Skeletal muscle tissue (tissue), 5 donors: ENCODE measurements at places on chromosomes 2 and 18. TPM values are rescaled to one million over a fixed set of nuclear protein-coding genes. Genes with fewer than 3 reads are reported as not detected.

Gene INO80C
- total RNA-seq = 4.7 TPM

Gene ACOXL
- not detected for total RNA-seq

Gene LRP2
- total RNA-seq = under 0.01 TPM

Gene IWS1
- total RNA-seq = 24.5 TPM

Gene AGXT
- not detected for total RNA-seq

Gene MCFD2
- 36.0 TPM for total RNA-seq

Gene SERTAD2
- 9.4 TPM for total RNA-seq

Gene POMC
- total RNA-seq = 4.2 TPM

Gene PCARE
- total RNA-seq = under 0.01 TPM

Gene RTKN
- total RNA-seq = 26.6 TPM

Gene ZDBF2
- total RNA-seq = 12.0 TPM

Gene MPP4
- under 0.01 TPM for total RNA-seq

Gene STON1
- 13.0 TPM for total RNA-seq

Gene KIF5C
- 1.0 TPM for total RNA-seq

Gene CAPN14
- not detected for total RNA-seq

Gene BAZ2B
- 76.2 TPM for total RNA-seq

Gene TMEM198
- total RNA-seq = 2.1 TPM
